ENCODE measurements at places on chromosomes 13 and 19.

DNA sequence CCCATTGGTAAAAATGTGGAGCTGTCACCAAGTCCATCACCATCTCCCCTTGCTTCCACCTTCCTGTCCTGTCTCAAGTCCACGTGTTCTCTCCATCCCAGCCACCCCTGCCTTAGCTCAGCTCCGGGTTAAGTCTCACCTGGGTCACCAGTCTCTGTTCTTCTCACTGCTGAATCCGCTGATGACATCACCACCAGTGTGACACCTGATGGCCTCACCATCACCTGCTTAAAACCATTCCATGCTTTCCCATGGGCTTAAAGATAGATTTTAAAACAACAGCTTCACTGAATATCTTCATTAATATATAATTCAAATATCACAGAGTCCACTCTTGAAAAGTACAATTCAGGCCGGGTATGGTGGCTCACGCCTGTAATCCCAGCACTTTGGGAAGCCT is 42.1 kb downstream of the RGCC start:
- DNase-seq = no peak

DNA sequence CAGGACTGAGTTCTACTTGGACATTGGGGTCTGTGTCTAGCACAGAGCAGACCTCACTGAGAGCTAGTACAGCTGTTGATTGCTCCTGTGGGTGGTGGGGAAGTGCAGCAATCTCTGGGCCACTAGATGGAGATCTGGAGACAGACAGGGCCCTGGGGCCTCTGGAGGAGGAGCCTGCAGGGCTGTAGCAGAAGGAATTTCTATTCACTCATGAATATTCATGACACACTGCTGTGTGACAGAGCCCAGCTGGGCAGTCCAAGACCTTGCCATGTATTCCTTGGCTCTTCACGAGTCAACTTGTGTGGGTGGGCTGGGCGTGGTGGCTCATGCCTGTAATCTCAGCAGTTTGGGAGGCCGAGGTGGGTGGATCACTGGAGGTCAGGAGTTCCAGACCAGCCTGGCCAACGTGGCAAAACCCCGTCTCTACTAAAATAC is 37.5 kb downstream of the SUGP2 start:
- DNase-seq = peak; percentile 52

- DNase-seq = no peak
Measured at GRCh38 chr19:677201-677600, 1.0 kb downstream of the FSTL3 start.

DNA sequence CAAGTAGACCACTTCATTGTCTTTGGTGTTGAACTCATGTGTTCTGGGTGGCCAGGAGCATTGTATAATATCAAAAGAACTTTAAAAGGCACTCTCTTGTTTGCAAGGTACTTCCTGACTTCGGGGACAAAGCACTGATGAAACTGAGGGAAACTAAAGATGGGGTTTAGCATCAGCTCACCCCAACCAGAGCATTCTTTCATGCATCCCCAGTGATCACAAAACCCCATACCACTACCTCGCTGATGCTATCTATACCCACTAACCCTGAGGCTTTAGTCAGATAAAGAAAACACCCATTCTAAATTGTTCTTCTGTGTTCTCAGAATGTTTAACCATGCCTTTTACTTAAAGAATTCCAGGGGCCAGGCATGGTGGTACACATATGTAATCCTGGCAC is 94.5 kb upstream of the DOCK9 start:
- DNase-seq = no peak
